Activated CD8-positive, alpha-beta memory T cell treated with anti-CD3 and anti-CD28 coated beads for 1 hour (primary cell): ENCODE measurements at places on chromosomes 5 and 9.

DNA sequence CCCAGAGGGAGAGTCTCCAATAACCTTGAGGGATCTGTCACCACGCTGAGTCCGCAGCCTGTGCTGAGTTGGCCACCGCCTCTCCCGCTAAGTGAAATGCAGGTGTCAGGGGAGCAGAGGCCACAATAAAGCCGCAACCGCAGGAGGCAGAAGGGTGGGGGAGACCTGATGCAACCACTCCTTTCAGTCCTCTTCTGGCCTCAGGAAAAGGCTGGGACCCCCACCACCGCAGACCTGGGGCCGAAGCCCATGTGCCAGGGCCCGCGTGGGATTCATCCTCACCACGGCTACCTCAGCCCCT is 576 bp downstream of the MAP1B start:
- DNase-seq: no peak

DNA sequence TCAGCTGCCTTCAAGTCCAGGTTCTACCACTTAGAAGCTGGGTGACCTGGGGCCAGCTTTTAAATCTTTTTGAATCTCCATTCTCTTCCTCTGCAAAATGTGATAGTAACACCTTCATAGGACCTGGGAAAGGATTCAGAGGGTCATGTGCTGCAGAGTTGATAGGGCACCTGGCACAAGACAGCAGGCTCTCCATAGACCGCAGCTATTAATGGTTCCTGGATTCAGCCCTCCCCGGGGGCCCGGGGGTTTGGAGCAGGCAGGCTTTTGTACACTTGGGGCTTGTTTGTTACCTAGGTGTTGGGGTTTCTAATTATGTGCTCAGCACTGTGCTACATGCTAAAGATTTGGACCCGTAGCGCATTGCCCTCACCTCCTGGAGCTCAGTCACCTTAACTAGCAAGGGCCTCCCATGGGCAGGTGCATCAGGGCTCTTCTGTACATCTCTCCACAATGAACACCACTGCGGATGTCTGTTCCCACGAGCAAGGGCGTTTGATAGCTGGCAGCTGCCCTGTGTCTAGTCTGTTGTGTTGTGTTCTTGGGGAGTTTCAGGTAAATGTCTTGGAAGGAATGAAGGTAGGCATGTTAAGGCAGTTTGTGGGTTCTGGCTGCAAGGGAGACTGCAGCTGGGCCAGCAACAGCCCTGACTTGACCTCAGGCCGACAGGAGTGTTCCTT is 12.1 kb downstream of the PRRC2B start:
- no peak for DNase-seq

DNA sequence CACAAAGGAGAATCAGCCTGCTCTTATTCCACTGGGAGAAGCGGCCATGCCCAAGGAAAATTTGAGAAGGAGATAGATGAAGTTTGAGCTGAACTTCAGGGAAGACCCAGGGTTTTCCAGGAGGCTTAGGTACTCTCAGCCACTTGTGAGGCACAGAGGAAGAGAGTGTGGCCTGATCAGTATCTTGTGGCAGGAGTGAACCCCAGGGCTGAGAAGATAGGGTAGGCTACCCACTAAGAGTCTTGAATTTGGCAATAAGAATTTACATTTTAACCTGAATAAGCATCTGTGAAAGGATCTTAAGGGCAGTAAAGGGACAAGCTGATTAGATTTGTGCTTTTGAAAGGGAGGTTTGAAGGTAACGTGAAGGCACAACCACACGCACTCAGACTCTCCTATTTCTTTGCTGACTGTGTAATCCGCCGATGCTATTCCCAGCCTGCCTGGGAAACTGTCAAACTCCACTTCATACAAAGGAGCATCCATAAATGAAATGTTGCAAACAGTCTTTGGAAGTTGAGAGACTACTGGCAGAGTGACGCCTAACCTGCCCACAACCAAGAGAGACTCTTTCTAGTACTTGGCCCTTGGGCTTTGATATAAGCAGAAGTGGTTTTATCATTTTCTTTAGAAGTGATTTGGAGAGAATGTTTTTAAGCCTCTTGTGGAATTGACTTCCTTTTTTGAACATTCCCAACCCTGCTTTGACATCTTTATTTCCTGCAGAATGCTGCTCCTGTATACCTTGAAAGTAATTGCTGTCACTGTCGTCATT is 108.2 kb upstream of the VCAN start:
- DNase-seq: no peak

GRCh38 chr5:168950241-168950951 is 350.5 kb downstream of the SLIT3 start:
- DNase-seq: no peak

DNA sequence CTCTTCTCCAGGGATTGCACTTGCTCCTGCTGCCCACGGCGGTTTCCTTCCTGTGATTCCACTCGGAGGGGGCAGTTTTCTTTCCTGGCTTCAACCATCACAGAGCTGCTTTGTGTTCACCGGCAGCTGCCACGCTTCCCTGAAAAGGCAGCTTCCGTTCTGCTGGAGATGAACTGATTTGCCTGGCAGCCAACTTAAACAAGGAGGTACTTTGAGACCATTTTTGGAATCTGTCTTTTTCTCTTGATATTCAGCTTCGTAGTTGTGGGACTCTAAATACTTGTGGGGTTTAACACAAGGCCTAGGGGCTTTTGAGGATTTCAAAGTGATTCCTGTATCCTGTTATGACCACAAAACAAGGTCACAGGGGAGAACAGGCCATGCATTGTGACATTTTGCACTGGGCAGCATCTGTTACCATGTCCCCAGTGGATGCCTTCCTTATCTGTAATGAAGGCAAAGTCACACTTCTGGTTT is 192.0 kb downstream of the MTRR start:
- DNase-seq: no peak

GRCh38 chr9:115088860-115089259 is 29.1 kb downstream of the TNC start:
- DNase-seq: no peak

DNA sequence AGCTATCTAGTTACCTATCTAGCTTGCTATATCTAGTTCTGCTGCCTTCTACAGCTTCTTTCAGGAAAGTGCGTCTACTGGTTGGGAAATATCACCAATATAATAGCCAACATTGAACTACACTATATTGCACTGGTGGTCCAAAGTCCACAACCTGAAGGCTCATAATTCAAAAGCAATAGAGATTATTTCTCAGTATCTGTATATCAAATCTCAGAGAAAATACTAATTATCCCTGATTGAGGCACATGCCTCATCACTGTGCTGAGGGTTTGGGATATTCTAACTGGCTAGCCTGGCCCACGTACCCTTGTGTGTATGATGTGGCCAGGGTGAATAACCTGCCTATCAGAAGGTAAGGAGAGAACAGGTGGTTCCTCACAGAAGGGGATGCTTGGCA is 53.8 kb downstream of the SH3RF2 start:
- DNase-seq: no peak

- DNase-seq: no peak
Observed at GRCh38 chr5:93406971-93407401, 174.0 kb downstream of the NR2F1-AS1 start.

DNA sequence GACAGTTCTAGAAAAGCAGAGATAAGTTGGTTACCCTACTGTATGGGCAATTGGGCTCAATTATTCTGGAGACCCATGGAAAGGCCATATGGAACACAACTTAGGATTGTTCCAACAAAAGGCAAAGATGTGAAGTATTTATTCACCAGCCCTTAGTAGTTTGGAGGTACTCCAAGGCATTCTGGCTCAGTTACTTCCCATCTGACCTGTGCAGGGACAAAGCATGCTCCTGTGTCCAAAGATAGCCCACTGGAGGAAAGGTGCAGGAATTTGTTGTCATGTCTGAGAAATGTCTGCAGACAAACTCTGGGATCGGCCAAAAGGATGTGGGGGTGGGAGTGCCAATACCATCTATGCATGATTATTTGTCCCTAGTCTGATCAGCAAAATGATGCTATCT is 279.5 kb upstream of the PTGER4 start:
- DNase-seq: no peak

DNA sequence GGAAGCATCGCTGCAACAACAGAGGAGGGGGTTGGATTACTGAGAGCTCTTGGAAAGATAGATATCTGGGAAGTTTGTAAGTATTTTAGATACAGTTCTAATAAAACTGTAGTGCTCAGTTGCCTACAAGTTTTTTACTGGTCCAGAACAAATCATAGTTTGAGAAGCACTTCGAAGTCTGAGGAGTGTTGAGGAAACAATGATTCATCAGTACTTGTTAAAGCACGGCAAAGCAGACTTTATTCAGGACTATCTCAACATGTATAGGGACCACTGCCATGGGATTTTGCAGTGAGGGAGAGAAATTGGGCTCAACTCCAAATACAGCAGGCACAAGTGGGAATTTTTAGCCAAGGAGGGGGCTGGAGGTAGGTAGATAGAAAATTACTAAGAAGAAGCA is 25.3 kb upstream of the RECK start:
- DNase-seq: no peak

GRCh38 chr5:3818624-3819023 is 223.0 kb downstream of the IRX1 start:
- DNase-seq: no peak

DNA sequence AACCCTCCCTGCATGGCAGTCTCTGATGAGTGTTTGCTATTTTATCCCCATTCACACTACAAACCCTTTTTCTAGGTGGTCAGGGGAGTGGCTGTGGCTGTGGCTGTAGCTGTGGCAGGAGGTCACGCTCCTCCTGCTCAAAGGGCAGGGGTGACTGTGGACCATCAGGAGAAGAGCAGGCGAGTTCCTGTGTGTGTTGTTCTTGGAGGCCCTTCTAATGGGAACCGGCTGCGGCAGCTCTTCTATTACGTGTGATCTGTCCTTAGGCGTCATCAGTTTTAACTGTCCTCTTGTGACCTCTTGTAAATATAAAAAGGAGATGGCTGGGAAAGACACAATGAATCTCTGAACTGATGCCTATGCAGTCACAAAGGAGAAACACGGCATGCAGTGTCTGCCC is 65.1 kb downstream of the ANKH start:
- DNase-seq: no peak

- DNase-seq: no peak
Observed at GRCh38 chr5:161190086-161190485, 338.1 kb upstream of the ATP10B start.

DNA sequence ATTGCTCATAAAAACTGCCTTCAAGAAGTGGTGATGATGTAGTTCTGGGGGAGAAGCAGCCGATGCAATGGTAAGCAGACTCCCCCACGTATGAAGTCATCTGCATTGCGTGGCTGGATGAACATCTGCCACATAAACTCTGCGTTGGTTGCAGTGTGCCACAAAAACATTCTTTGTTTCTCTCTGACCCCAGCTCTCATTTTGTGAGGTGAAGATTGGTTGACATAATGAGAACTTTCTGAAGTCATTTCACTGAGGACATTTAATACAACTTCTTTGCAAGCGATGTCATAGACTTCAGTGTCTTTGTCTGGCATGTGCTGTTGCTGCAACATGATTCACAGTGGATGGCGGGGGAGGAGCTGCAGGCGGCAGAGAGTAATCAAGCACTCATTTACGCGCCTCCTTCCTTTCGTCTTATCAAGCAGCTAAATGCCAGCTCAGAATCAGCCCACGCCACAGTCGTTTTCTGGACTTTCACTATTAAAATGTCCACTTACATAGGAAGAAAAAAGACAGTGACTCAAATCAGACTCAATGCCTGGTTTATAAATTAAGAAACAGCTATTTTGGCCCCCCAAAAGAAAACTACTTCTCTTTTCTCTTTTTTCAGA is 91.5 kb upstream of the NFIL3 start:
- DNase-seq: no peak

DNA sequence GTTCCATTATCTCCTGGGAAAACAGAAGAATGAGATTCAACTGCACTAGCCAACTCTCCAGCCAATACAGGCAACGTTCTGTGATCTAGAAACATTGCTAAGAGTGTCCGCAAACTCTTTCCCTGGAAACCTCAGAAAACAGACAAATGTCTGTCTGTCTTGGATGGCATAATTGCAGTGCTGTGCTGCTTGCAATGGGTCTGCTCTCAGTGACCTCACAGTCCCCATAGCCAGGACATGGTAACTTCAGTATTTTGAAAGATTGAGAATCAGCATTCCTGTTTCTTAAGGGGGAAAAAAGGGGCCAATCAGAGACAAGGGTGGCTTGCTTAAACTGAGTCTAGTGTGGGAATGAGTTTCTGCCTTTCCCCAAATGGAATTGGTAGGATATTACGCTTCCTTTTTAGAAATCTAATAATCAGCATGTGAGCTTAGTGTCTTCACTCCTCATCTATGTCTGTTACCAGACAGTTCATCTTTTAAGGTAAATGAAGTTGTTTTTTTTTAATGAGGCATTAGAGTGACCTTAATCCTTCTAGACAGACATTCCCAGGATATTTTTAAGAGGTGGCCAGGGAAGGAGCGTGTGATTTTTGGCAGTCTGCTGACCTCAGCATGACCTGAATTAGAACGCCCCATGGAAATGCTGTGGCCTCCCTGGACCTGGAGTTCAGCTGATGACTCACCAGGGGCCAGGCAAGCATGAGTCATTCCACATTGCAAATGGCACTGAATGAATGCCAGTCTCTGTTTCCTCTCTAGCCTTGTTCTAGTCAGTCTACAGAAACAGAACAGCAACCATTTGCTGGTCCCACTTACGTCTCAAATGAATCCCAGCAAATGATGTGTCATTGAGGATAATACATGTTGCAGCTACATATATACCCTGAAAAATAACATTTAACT is 210.2 kb upstream of the ACTBL2 start:
- no peak for DNase-seq

- no peak for DNase-seq
Observed at GRCh38 chr5:91288118-91288916, 94.8 kb downstream of the ARRDC3 start.

DNA sequence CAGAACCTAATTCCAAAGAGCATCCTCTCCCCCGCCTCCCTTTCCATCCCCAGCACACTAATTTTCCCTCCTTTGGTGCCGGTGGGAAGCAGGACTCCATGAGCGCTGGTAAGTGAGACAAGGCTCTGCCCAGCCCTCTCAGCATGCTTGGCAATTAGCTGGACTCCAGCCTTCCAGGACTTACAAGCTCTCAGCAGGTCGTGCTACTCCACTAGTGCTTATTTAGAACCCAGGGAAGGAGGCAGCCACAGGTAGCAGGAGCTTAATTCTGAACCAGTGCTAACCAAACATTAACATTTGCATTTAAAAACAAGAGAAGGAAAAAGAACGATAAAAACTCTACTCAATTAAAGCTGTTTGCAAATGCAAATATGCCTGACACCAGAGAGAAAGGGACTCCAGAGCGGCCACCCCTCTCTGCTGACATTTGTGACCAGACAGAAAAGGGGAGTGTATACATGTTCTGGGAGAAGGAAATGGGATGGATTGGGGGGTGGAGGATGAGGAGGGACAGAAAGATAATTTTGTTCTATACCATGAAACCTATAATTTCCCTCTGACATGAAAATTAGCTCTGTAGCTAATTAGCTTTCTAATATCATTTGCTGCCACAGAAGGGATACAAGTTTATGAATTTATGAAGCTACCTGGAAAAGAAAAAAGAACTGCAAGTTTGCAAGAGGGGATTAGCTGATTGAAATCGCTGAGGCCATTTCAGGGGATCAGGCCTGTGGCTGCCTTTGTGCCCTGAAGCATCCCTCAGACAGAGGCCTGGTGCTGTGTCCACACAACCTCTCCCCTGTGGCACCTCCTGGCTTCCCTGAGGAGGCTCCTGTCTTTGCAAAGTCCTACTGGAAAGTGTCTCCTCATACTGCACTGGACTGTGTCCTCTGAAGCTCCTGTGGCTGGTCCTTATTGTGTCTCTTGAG is 266.3 kb downstream of the SEC61B start:
- DNase-seq: no peak
